Stimulated activated CD4-positive, alpha-beta T cell treated with anti-CD3 and anti-CD28 coated beads, Interleukin-12 subunit alpha, Interleukin-12 subunit beta, amount 100 ng/mL, for 48 hours (primary cell): ENCODE measurements at places on chromosomes 12 and 14.

GRCh38 chr12:118188690-118189371, 52.9 kb downstream of the PEBP1 start:
- no peak for DNase-seq

DNA sequence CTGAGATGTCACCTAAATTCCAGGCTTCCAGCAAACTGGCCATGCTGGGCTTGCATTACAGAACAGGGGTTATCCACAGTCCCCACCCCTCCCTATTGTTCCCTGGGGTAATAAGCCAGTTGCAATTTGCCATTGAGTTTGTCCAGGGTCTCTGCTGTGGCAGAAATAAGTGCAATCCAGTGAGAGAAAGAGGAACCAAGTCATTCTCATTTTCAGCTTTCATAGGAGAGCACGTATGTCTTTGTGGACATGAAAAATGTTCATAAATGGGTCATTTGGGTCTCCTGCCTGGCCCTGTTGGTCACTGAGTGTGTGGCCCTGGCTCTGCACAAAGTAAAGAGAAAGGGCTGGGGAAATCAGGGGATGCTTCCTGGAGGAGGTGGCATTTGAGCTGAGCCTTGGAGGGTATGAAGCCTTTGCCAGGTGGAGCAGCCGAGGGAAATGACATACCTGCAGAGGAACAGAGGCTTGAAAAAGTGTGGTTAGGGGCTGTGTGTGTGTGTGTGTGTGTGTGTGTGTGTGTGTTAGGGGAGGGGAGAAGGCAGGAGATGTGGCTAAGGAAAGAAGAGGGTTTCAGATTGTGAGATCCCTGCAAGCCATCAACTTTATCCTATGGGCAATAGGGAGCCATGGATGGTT, 29.3 kb downstream of the CMKLR1 start:
- no peak for DNase-seq

GRCh38 chr14:35808076-35808637, 938 bp downstream of the RALGAPA1 start:
- DNase-seq, result no peak

GRCh38 chr14:40447017-40447416, 1014.8 kb upstream of the FBXO33 start:
- no peak for DNase-seq

DNA sequence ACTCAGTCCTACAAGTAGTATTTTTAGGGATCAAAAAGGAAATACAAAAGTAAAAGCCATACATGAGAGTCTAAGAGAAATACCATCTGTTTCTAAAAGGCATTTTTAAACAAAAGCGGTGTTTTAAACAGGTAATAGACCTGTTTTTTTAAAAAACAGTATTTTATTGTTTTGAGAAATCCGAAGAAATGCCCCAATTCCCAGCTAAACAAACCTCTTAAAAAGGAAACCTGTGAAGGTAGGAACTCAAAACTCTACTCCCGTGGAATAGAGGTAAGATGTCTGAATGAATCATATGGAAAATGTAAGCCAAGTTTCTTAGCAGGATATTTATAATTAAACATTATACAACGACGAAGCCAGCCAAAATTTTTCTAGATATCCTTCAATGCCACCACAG, 2.0 kb downstream of the PPP1R13B start:
- DNase-seq, result no peak

GRCh38 chr14:58584383-58584782, 53.4 kb upstream of the DACT1 start:
- DNase-seq, result no peak

DNA sequence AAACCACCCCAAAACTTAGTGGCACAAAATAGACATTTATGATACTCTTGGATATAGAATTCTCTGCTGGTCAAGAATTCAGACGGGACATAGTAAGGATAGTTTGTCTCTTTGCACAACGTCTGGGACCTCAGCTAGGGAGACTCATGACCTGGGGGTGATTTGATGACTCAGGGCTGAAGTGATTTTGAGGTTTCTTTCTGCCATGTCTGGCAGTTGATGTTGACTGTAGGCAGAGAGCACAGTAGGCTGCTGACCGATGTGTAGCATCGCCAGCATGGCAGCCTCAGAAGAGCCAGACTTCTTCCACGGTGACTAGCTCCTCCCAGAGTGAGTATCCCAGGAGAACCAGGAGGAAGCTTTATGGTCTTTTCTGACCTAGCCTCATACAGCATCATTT, 88.9 kb upstream of the FRMD6 start:
- DNase-seq, result no peak
